ENCODE measurements at places on chromosomes 2 and 18. TPM values are rescaled to one million over a fixed set of nuclear protein-coding genes. Genes with fewer than 3 reads are reported as not detected.

DNA sequence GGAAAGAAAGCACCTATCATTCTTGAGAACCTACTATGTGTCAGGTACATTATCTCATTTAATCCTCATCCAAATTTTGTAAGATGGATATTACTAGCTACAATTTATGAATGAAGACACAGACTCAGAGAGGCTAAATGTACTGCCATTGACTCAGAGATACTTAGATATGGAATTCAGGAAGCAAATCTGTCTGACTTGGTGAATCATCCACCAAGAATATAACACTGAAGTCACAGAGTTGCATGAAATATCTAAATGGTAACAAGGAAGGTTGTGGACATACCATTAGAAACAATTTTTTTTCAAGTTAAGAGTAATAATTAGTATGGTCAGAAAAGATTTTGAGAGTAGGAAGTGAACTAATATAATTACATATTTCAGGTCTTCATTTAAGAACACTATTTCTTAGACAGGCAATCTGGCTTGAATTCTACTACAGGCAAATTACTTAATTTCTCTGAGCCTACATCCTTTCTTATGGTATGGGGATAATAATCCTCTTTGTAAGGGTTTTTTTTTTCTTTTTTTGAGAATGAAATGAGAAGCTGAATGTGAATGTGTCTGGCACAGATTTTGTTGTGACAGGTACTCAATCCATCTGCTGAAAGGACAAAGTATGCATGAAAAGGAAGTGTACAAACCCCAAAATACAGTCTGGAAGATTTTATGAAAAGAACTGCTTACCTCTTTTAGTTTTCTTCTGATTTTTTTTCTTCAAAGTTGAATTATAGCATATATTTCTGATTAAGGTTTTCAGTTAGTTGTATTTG, 14.8 kb upstream of the C2orf66 start:
- peak; percentile 62 for DNase-seq

Gene ZNF892
- polyA plus RNA-seq, result 0.25 TPM

Gene ZCCHC2
- 3.7 TPM for polyA plus RNA-seq

Gene VAMP8
- 286 TPM for polyA plus RNA-seq
